HAP-1 (cell line): ENCODE measurements at places on chromosomes 5 and 9.

DNA sequence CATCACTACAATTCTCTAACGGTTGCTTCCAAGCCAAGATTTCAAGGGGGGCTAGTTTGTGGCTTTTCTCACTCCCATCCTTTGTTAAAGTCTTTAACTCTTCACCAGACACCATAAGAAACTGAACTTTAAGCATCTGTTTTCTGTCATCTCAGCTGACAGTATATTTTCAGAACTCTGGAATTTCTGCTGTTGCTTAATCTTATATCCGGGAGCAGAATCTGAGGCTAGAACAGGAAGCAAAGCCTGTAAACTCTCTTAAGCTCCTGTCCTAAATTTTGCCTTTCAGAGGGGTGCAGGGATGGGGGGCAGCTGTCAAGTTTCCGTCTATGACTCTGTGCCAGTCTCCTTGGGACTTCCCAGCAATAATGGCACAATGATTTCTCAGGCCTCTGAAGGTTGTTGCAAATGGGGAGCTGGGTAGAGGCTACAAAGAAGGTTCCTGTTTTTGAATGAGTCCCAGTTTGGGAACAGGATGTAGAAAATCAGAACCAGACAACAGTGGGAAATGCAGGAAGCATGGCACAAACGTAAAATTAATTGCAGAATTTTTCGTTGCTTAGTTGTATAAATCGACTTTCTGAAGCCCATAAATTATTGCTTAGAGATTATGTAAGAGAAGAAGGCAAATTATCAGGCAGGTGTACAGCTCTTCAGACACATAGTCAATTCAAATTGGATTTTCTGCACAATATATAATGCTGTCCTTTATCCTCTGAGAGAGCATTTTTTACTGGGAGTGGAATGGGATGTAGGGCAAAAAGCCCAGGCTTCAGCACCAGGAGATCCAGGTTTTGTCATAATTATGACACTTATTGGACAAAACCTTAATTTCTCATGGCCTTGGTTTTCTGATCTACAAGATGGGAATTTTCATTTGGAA is 430.9 kb downstream of the DMAC1 start:
- DNase-seq: no peak

DNA sequence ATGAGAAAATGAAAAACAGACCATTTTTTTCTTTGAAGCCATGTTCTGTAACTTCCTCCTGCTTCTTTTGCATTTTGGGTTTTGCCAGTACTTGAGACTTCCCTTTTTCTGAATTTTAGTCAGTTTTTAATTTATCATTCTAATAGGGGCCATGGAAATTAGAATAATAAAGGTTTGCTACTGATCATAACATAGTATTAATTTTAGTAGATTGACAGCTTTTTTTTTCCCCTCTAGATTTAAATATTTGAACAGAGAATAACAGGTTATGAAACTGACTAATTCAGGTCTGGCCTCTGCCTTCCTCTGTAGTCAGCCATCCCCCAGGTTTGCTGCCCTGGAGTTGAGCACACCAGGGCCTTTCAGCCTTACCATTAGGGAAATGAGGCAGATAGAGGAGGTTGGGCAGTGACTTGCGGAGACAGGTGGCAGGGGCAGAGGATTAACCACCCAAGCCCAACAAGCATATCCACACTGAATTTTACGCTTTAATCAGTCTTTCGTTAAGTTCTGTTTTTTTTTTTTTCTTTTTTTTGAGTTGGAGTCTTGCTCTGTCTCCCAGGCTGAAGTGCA is 80.1 kb upstream of the TNFAIP8 start:
- no peak for DNase-seq

- DNase-seq: no peak
Measured at GRCh38 chr9:81460693-81461092, 228.7 kb downstream of the TLE1 start.

- no peak for DNase-seq
Measured at GRCh38 chr5:133480866-133481265, 131.5 kb downstream of the FSTL4 start.

- DNase-seq: no peak
Measured at GRCh38 chr5:146797658-146798057, 80.9 kb downstream of the PPP2R2B start.

DNA sequence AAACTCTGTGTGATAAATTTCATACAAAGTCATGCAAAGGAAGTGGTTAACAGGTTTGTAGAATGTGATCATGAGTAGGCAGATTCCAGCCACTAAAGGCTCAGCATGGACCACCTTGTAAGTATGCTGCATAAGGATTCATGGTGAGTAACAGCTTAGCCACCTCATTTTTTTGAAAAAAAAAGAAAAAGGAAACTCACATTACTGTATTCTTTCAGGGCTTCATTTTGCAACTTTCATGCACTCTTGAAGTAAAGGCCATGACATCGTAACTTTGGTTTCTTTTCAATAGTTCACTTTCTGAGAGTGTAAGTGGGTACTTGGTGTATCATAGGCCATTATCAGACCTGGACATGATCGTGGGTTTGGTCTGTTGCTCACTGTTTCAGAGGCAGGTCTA is 175.1 kb downstream of the PCSK1 start:
- DNase-seq: no peak

- no peak for DNase-seq
Measured at GRCh38 chr5:97118261-97119006, 24.0 kb downstream of the LIX1 start.

- DNase-seq: no peak
Measured at GRCh38 chr9:17824616-17825264, 245.9 kb downstream of the SH3GL2 start.

DNA sequence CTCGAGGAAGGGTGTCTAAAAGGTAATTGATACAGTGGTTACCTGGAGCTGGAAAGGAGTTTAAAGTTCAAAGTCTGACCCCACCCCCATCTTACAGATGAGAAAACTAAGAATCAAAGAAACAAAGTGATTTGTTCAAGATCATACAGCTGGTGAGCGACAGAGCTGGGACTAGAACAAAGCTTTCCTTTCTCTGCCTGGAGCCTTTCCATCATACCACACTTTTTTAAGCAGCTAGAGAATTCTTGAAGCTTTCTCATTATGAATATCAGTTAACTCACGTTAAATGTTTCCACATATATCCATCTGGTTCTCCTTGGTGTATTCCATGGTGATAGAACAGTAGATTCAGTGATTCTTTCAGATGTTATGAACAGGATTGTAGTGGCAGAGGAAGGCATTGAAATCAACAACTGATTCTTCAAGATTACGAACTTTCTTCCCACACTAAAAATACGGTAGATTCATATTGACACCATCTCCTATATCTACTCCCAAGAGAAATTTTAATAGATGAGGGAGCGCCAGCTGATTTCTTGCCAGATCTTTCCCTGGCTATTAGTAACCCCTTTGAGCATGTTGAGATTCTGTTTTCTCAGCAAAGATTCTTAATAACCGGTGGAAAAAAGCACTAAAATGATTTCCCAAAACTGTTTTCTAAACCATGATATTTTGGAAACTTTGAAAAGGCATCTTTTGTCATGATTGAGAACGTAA is 233.7 kb downstream of the ADAMTSL1 start:
- no peak for DNase-seq

DNA sequence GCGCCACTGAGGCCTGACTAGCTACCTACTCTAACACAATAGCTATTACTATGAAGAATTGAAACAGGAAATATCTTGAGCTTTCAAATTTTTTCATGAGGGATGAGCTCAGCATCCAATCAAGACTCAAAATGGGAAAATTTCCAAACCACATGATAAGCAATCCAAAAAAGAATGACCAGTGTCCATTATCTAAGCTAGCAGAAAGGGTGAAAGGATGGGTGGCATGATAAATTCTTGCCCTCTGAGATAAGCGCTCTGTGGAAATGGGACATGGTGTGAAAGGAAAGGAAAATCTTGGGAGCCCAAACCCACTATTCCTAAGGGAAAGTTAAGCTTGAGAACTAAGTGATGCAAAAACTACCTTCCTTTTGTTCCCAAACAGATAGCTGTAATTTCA is 170.2 kb upstream of the NREP start:
- DNase-seq: no peak

DNA sequence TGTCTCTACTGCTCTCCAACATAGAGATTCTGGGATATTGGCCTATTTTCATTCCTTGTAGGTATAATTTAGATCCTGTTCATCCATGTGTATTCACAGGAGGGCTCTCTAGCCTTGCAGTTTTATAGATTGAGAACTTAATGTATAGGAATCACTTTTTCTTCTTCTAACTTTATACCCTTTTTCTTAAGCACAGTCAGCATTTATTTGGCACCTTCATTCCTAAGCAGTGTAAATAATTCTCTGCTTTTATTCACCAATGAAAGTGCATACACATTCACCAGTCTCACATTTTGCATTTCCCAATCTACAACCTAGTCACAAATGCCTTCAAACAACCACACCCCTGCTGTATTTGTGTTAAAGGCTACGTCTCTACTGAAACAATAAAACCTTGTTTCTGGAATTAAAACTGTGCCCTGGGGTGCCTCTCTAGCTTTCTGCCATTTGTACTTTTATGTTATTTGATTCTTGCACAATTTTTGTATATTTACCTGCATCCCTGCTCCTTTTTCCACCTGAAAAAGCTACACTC is 49.3 kb downstream of the NREP start:
- no peak for DNase-seq

- no peak for DNase-seq
Measured at GRCh38 chr5:89418407-89419085, 535.6 kb upstream of the MEF2C start.

DNA sequence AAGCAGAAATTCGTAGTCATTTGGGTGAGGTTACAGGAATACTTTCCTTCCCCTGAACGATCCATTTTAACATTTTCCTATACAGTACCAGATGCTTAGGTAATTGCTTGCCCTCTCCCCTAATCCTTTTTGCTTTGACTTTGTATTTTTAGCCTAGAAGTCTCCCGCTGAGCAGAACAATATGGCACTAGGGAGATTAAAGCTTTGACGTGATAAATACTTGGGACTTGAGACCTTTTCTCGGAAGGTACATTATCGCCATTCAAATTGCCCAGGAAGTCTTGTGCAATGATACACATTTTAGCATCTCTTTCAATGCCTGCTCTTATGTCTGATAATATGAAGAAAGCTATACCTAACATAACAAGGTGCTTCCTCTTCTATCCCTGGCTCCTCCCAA is 22.9 kb upstream of the SPATA31C2 start:
- no peak for DNase-seq

DNA sequence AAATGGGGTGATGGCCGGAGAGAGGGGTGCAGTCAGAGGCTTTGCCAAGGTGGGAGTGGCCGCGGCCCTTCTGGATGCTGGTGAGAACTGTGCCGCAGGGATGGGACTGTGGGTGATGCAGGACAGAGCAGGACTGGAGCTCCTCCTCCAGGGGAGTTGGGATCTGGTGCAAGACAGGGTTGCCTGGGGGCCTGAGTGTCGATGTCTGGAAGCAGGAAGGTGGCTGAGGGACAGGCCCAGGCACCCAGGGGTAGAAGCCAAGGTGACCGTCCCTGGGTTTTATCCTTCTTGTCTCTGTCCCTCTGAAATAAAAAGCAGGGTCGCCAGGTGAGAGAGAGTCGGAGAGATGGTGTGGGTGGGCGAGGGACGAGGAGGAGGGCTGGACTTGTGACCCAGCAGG is 89.1 kb upstream of the IER5L start:
- no peak for DNase-seq

DNA sequence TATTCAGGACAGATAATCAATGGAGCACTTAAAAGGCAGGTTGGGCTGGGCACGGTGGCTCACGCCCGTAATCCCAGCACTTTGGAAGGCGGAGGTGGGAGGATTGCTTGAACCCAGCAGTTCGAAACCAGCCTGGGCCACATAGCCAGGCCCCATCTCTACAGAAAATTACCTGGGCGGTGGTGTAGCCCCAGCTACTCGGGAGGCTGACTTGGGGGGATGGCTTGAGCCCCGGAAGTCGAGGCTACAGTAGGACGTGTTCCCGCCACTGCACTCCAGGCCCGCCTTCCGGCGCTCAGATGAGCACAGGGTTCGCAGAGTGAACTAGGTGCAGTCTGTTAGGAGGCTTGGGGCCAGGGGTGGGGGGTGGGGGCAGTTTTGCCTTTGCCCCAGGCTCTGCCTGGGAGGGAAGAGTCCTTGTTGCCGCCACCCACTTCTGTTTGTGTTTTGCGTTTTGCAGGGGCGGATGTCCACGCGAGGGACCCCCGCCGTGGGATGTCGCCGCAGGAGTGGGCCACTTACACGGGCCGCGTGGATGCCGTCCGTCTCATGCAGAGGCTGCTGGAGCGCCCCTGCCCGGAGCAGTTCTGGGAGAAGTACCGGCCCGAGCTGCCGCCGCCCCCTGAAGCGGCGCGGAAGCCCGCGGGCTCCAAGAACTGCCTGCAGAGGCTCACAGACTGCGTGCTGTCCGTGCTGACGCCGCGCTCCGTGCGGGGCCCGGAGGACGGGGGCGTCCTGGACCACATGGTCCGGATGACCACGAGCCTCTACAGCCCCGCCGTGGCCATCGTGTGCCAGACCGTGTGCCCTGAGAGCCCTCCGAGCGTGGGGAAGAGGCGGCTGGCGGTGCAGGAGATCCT is 85.2 kb downstream of the ANKRD33B start:
- no peak for DNase-seq

GRCh38 chr9:13860946-13861640 is 452.8 kb downstream of the NFIB start:
- DNase-seq: no peak

DNA sequence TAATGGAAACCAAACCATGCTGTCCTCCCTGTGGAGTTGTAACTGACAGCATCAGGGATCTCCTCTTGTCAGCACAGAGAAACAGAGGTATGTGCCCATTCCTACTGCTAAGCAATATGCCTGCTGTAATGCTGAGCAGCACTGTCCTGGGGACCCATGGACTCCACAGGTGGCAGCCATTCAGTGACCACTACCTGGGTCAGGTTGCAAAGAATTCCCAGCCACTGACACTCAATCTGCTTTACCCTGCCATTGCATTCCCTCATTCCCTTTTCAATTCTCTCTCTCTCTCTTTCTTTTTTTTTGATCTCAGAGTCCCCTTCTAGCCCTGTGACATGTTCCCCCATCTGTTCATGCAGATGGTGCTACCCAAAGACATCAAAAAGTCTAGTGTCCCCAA is 104.1 kb downstream of the GABRB2 start:
- no peak for DNase-seq

- no peak for DNase-seq
Measured at GRCh38 chr9:111704503-111704902, 43.1 kb downstream of the GNG10 start.

DNA sequence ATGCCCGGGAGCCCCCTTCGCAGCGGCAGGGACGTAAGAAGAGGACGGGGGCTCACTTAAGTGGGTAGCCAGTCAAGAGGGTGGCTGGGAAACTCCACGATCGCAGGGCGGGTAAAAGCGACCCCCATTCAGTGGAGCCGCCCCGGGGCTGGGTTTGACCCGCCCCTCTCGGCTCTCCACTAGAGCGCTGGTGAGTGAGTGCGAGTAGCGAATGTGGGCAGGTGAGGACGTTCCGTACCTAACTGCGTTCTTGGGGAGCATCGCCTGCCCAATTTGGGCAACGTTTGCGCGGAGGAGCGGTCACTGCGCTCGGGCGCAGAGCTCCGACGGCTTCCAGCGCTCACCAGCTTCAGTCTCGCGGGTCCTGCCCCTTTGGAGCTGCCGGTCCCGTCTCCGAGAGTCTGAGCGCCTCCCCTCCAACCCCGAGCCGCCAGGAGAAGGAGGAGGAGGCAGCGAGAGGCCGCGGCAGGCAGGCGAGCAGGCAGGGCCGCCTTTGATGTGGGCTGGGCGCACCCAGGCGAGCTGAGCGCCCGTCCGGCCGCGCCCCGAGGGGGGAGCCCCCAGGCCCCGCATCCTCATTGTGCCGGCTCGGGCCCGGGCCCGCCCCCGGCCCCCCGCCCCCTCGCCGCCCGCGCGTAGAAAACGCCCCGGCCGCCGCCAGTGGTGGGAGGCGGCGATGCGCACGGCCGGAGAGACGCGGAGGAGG is at the start of gene FGF18:
TSS of gene FGF18 (plus strand) at position 666 of the 706 bp plus-strand sequence. CDS start 553 bp downstream, outside the sequence.
- DNase-seq: peak; percentile 66

- DNase-seq: no peak
Measured at GRCh38 chr9:15222313-15222712, 84.7 kb downstream of the TTC39B start.
